ENCODE measurements at places on chromosomes 11 and 22.

DNA sequence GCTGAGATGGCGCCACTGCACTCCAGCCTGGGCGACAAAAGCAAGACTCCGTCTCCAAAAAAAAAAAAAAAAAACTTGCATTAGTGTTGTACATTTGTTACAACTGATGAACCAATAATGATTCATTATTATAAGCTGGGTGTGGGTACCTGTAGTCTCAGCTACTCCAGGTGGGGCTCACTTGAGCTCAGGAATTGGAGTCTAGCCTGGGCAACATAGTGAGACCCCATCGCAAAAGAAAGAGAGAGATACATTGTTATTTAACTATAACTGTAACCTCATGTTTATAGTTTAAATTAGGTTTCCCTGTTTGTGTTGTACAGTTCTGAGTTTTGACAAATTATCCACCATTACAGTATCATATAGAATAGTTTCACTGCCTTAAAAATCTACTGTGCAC, 38.6 kb downstream of the KDM2A start:
- no peak for DNase-seq

- no peak for DNase-seq
Measured at GRCh38 chr11:74434528-74434927, 32.8 kb downstream of the KCNE3 start.

DNA sequence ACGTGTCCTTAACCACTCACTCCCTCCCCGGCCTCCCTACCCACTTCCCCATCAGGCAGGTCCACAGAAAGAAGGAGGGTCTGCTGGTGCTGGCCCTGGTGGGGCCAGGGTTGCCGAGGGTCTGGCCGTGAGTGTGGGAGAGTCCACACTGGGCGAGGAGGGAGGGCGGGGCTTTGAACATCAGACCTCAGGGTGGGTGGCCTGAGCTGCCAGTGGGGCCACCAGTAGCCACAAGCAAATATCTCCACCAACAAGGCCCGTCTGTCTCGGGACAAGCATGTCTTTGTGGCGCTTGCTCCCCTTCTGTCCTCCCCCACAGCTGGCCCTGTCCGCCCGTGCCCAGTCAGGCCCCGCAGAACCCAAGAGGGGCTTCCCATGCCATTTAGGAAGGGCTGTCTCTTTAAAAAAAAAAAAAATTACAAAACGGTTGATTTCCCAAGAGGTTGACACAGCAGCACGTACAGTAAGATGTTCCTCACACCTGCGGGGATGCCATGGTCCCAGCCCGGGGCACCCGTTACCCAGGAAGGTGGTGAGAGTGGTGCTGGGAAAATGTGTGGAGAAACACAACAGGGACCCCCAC, 17.7 kb upstream of the TALDO1 start:
- no peak for DNase-seq

DNA sequence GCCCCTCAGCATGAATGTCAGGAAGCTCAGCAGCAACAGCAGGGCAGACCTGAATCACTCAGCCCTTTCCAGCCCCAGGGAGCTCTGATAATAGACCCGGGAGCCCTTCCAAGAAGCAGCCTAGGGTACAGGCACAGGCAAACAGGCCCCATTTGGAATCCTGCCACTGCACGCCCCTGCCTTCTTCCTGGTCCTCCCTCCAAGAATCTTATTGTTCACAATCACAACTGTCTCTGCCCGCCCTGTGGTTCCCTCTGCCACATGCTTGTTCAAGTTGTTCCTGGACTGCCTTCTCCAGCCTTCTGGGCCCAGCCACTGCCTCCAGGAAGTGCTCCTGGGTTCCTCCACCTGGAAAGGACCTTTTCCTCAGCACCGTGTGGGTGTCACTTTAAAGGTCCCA, 54.6 kb downstream of the LRRC32 start:
- DNase-seq, result no peak

DNA sequence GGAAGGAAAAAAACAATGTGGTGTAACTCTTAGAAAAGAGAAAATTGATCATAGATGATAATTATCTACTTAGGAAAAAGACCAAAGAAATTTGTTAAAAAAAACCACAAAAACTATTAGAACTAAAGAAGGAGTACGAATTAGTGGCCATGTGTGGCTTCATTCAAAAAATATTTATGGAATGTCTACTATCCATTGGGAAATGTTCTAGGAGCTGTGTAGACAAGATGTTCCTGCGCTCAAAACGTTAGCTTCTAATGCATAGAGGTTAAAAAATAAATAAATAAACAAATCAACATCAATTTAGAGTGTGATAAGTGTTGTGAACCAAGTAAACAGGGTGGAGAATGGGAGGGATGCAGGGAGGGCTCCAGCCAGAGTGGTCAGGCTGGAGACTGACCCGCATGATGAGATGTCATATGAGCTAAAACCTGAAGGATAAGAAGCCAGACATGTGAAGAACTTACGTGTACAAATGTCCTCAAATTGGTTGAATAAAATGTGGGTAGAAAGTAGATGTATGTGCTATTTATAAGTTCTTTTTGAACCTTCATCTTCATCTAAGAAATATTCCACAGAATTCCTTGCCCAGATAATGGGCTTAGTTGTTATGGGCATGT, 4.3 kb upstream of the EXPH5 start:
- DNase-seq, result no peak

DNA sequence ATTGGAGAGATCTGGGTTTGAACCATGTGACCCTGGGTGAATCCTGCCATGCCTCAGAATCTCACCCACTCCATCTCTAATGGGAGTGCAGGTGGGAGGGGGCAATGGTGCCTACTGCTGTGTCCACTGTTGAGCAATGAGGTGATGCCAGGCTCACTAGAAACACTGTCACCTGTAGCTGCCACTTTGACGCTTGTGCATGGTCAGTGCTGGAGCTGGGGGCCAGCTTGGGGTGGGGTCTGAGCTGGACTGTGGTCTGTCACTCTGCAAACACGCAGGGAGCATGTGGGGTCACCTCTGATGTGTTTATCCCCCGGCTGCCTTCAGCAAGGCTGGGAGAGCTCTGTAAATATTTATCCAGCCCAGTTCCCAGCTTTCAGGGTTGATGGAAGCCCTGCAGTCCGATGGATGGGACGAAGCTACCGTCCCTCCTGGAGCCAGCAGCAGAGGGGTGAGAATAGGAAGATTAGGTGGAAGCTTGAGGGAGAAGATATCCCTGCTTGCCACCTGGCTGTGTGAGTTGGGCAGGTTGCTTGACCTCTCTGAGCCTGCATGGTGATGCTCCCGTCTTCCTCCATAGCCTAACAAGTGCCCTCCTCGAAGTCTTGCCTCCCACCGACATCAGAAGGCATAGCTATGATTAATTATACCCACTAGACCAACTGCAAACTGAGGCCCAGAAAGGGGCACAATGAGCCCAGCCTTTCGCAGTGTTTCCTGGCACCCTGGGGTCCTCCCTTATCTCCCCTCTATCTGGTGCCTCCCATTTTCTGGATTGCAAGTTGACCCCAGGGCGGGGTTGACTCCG, 1.7 kb downstream of the MMP11 start:
- no peak for DNase-seq

DNA sequence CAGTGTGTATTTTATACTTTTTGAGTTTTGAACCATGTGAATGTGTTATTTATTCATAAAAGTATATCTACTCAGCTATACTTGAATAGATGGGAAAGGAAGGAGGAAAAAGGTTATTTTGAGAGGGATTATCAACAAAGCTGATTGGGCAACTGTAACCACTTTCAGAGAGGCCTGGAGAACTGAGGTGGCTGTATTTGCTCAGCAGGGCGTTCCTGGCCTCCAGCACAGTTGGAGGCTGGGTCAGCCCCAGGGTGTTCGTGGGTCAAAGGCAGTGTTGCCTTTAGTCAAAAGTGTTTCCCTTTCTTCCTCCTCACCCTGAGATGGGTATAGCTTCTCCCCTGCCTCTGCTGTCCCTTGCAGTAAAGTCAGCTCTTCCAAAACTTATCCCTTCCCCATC, 26.7 kb downstream of the ASCC2 start:
- no peak for DNase-seq

DNA sequence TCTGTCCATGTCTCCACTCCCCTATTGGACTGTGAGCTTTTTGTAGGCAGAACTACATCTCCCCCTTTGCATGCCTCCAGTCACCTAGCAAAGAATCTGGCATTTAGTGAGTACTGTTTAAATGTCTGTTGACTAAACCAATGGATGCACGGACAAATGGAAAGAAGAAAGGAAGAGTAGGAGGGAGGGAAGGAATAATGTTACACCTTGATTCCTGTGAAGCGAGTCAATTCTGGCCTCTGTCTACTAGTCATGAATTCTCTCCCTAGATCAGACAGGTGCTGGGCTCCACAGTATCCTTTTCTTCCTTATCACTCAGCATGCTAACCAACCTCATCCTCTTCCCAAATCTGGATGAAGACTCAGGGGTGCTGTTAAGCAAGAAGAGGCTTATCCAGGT, 33.6 kb downstream of the GALNT18 start:
- DNase-seq, result no peak

DNA sequence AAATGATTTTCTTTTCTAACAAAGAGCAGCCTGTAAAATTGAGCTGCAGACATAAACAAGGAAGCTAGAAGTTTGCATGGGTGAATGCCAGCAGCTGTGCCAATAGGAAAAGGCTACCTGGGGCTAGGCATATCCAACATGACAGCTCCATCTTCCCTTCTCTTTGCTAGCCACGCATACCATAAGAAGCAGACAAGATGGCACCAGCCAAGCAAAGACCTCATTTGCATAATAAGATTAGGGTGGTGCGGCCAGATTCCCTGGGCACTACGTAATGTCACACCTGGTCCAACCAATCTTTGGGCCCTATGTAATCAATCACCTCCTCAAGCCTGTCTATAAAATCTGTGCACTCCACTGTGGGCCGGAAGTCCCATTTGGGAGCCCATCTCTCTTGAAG, 108.3 kb downstream of the SWAP70 start:
- DNase-seq, result no peak

- DNase-seq, result no peak
Measured at GRCh38 chr11:6431861-6432260, 8.9 kb downstream of the HPX start.

- DNase-seq, result no peak
Measured at GRCh38 chr11:119852741-119853140, 123.7 kb upstream of the NECTIN1 start.

DNA sequence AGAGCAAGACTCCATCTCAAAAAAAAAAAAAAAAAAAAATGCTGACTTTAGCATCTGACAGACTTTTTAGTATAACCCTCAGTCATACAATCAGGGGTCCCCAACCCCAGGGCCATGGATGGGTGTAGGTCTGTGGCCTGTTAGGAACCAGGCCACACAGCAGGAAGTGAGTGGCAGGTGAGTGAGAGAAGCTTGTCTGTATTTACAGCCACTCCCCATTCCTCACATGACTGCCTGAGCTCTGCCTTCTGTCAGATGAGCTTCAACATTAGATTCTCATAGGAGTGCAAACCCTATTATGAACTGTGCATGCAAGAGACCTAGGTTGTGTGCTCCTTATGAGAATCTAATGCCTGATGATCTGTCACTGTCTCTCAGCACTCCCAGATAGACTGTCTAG, 3.3 kb downstream of the FAM227A start:
- DNase-seq, result no peak

GRCh38 chr11:119594639-119595249, 134.3 kb downstream of the NECTIN1 start:
- peak; percentile 37 for DNase-seq

GRCh38 chr22:41526830-41527799, 17.2 kb downstream of the POLR3H start:
- no peak for DNase-seq

GRCh38 chr11:441418-442274, at the start of gene ANO9:
Gene ANO9, minus strand, starts transcription at chr11:442011. Its CDS starts 85 bp downstream, at chr11:441926.
- no peak for DNase-seq

GRCh38 chr11:57700425-57700824, 11.6 kb downstream of the MED19 start:
- DNase-seq, result no peak

- DNase-seq, result no peak
Measured at GRCh38 chr22:16804882-16805281, 20.3 kb downstream of the XKR3 start.

Data from AG04450 (cell line).